ENCODE measurements at places on chromosomes 12 and 14. TPM values are rescaled to one million over a fixed set of nuclear protein-coding genes. Genes with fewer than 3 reads are reported as not detected.

The CCDC177 gene
- total RNA-seq, result not detected

The PPP4R4 gene
- 2.0 TPM for total RNA-seq

The MSRB3 gene
- total RNA-seq, result not detected

The L2HGDH gene
- total RNA-seq, result 21.1 TPM

The SERPINA12 gene
- total RNA-seq, result not detected

The FAM181A gene
- not detected for total RNA-seq

The IAPP gene
- not detected for total RNA-seq

The VRK1 gene
- total RNA-seq, result 96.8 TPM

The FOXG1 gene
- total RNA-seq, result not detected

The TAS2R46 gene
- 0.48 TPM for total RNA-seq

The DTX3 gene
- 18.9 TPM for total RNA-seq

The DDX24 gene
- total RNA-seq, result 332 TPM

DNA sequence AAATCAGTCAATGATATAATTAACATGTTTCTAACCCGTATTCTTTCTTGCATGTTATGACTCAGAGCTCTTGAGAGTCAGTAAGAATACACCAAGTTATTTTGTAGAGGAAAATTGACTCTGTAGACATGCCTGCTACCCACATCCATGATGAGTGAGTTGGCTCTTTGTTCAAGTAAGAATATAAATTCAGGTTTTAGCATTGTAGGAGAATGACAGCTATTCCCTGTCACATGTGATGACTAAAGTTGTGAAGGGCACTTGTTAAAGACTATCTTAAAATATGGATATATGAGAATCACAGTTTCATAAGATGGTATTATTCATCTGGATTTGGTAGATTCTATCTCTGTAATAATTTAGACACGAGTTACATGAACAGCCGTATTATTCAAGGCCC, 209.1 kb downstream of the CCDC59 start:
- DNase-seq, result no peak

DNA sequence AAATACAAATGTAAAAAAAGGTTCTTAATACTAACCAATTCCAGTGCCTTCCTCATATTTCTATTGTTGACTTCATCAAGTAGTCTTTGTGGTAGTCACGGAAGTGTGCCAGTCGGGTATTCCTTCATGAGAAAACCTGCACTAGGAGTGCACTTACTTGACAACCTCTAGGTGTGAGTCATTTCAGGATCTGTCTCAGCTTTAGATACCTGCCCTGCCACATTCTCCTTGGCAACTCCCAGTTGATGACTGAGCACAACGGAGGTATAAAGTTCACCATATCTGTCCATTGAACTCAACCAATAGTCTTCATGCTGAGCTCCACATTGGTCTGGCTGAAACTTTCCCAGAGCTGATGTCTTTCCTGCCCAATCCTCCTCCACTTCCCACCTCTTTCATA, 215.7 kb downstream of the SYT10 start:
- DNase-seq, result no peak

DNA sequence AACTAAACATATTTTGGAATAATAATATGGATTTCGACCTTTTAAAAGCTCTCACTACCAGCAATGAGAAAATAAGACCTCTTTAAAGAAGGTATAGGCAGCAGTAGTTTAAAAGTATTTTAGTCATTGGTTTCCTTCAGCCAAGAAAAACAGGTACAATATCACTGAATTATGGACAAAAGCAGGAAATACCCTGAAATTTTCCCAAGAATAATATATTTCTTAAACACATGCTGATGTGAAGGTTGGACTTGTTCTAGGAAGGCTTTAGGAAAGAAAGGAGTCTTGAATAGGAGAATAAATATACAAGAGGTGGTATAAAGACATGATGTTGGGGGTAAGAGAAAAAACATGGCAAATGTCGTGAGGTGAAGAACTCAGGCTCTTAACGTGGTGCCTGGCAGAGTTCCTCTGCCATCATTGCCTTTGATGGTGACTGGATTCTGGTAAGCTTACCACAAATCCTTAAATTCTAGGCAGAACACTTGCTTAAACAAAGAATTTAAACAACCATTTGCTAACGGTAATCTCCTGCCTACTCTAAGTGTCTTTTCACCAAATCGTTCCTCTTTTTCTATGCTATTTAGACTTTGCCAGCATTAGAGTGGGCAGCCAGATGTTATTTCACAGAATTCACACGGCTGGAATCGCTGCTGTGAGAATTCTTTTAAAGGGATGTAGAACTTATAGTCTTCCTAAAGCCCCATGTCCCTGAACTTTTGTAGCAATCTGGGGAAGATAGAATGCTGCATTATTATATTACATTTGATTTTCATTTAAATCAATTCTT, 11.9 kb upstream of the NUDT4 start:
- DNase-seq, result no peak

DNA sequence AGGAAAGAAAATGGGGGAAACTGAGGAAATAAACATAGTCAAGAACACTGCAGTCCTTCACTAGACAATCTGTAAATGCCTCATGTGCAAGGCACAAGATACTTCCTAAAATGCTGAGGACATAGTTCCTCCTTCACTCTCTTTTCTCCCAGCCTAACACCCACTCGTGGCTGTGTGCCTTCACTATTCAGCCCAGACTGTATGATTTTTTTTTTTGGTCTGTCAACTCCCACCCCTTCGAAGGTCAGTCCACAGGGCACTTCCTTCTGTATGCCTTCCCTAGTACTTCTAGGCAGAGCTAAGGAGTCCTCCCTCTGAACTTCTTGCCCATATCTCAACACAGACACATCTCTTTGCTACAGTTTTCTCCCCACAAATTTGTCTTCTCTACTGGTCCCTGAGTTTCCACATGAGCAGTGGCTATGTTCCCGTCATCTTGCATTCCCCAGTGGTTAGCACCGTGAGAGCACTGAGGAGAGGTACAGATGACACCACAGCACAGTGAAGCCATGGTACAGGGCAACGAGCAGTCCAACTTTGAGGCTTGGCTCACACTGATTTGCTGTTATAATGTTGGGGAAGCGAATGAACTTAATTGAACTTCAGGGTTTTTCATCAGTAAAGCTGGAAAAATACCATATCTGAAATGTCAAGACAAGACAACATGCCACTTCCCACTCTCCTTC, 24.1 kb upstream of the SYCP3 start:
- no peak for DNase-seq

DNA sequence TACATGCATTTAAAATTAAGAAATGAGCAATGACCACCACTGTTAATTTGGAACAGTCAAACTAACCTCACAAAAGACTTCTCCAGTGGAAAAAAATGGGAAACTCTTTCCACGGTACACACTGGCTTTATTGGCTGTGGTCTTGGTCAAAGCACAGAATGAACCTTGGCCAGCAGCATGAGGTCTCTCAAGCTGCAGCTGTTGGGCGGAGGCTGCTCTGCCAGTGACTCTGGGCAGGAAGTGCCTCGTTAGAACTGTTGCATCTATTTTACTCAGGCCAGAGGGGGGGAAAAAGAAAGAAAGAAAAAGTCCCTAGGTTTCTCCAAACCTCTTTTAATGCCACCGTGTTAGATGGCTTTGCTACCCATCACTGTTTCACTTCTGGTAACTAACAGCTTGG, 279.8 kb upstream of the DIO2 start:
- DNase-seq, result no peak

- DNase-seq, result no peak
Measured at GRCh38 chr12:106984588-106985137, 2.3 kb downstream of the MTERF2 start.

- DNase-seq, result no peak
Measured at GRCh38 chr14:68424443-68425172, 368.3 kb downstream of the ZFP36L1 start.

DNA sequence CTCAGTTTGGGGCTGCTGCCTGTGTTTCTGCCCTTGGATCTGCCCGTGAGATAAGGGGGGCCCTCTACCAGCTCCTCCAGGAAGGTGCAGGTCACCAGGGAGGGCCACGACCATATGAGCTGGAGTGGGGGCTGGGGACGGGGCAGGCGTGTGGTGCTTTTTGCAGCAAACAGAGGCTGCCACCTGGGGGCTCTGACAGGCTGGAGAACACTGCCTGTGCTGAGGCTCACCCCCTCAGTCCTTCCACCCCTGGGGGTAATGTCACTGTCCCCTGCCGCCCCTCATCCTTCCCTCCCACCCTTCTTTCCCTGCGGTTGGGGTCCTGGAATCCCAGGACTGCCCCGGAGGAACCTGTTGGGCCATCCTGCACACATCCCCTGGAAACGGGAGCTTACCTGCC, 3.2 kb downstream of the PLD4 start:
- DNase-seq, result no peak

GRCh38 chr14:101193845-101194372, 290.4 kb upstream of the RTL1 start:
- no peak for DNase-seq

DNA sequence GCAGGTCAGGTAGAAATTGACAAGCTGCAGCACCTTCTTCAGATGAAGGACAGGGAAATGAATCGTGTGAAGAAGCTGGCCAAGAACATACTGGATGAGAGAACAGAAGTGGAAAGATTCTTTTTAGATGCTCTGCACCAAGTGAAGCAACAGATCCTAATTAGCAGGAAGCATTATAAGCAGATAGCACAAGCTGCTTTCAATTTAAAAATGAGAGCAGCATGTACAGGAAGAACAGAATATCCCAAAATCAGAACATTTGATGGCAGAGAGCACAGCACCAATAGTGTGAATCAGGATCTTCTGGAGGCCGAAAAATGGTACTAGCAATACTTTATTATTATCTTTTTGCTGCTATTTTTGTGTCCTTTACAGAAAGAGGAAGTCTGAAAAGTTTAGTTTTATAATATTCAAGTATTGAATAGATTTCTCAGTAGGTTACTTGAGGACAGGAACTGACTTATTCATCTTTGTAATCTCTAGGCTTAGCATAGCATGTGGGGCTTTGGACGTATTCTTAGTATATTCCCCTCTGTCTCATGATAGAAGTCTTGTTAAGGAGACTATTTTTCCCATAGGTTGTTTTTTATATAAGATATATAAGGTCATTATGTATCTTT, 30.8 kb downstream of the BBOF1 start:
- DNase-seq, result no peak

- no peak for DNase-seq
Measured at GRCh38 chr14:61026526-61026925, 45.5 kb downstream of the SLC38A6 start.

DNA sequence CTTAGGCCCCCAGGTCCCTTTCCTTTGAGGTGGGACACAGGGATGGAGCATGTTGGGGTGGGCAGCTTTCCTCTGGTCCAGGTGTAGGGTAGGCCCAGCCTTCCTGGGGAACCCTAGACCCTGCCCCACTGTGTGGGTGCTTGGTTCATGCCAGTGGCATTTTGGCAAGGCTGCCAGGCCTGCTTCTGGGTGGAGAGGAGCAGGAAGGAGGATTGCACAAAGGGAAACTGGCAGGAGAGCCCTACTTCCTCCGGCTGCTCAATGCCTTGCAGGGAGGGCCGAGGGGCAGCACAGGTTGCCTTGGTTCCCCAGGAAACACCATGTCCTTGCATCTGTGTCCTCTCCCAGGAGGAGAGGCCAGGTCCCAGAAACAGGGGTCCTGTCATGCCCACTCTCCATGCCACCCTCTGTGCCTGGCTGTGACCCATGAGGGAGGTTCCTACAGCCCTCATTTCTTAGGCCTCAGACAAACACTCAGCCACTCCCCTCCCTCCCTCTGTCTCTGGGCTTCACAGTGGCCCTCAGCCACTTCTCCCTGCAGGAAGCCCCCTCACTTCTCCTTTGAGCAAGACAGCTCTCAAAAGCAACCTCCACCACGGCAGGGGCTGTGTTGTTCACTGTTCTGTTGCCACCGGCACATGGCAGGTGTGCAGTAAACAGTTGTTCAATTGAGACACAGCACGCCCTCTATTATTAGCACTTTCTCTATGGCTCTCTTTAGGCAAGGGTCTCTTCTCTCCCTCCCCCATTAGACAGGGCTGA, 6.8 kb upstream of the KRT80 start:
- no peak for DNase-seq

Data from activated naive CD8-positive, alpha-beta T cell treated with anti-CD3 and anti-CD28 coated beads for 36 hours (primary cell).